HFF-Myc (cell line): ENCODE measurements at places on chromosomes 3 and 15.

- no peak for DNase-seq
Measured at GRCh38 chr15:63418811-63419210, 37.2 kb upstream of the CA12 start.

DNA sequence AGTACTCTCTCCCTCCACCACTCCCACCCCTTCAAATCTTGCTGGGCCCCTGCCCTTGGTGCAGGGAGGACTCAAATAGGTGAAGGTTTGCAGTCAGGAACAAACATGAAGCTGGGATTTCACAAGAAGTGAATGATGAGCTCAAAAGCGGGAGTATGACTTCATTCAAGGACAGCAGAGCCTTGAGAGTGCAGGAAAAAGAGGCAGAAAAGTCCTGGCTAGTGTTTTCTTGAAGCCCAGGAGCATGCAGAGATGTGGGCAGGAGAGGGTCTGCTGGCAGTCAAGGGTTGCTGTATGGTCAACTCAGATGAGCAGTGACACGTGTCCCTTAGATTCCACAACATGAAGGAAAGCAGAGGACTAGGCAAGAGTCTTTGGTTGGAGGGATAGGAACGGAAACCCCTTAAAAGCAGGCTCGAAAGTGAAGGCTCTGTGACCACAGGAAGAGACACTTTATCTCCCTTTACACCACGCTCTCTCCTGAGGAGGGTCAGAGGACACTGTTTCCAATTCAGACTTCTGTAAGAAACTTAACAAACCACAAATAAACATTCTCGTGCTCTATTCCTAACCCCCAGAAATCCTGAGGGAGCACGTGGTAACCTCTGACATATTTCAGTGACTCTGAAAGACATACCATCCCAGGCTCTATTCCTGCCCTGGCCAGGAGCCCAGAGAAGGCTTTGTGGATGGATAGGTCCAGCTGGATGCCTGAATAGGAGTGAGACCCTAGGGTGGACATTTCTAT lies 168.0 kb upstream of the NDN start:
- no peak for DNase-seq

GRCh38 chr3:149596134-149596770 lies 61.6 kb downstream of the WWTR1 start:
- DNase-seq, result no peak

- no peak for DNase-seq
Measured at GRCh38 chr3:100537646-100538338, 45.4 kb downstream of the TMEM45A start.

GRCh38 chr3:89375451-89375850 lies 268.0 kb downstream of the EPHA3 start:
- no peak for DNase-seq

GRCh38 chr15:82129149-82129692 lies 83.4 kb upstream of the MEX3B start:
- no peak for DNase-seq

- no peak for DNase-seq
Measured at GRCh38 chr3:169165196-169166158, 498.0 kb downstream of the MECOM start.

DNA sequence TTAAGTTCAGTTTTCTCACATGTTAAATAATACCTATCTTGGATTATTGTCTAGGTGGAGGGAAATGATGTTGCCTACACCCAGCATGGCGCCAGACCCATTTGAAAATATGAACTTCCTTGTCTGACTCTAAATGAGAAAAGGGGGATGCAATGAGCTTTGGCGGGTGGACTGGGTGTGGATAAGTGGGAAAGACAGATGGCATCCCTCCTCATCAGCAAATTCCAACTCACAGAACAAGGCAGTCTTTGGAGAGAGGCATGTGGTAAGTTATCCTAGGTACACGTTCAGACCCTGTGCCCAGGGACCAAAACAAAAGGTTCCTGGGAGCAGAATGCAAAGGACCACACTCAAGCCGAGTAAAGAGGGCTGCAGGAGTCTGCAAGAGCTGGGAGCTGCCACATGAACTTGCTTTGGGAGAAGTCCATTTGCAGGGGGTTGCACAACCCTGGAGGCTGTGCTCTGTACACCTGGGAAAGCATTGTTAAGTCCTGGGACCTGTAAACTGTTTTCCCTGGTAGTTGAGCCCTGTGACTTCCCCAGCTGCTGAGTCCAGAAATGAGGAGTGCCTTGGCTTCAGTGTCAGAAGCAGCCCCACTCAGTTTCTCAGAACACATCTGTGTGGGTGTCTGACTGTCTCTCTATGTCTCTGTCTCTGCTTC lies 102.3 kb upstream of the TPM1 start:
- no peak for DNase-seq

GRCh38 chr3:48196611-48197010 lies 8.4 kb upstream of the CDC25A start:
- DNase-seq, result no peak

- no peak for DNase-seq
Measured at GRCh38 chr3:171768281-171768900, 41.9 kb downstream of the PLD1 start.

- no peak for DNase-seq
Measured at GRCh38 chr3:89877230-89877629, 769.8 kb downstream of the EPHA3 start.

DNA sequence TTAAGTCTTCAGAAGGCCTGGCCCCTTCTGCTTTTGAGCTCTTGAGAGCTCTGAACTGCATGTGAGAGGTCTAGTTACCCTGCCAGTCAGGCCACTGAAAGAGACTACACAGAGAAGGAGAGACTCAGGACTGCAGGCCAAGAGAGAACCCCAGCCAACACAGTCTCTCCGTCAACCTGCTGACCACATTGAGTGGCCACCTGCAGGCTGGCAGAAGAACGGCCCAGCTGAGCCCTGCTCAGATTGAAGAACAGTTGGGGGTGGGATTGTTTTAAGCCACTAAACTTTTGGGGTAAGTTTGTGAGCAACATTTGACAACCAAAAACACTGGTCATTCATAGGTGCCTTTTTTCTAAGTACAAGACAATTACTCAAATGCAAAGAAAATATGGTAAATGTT lies 273.5 kb upstream of the CCDC54 start:
- no peak for DNase-seq

- no peak for DNase-seq
Measured at GRCh38 chr3:58218904-58219303, 8.1 kb upstream of the DNASE1L3 start.

DNA sequence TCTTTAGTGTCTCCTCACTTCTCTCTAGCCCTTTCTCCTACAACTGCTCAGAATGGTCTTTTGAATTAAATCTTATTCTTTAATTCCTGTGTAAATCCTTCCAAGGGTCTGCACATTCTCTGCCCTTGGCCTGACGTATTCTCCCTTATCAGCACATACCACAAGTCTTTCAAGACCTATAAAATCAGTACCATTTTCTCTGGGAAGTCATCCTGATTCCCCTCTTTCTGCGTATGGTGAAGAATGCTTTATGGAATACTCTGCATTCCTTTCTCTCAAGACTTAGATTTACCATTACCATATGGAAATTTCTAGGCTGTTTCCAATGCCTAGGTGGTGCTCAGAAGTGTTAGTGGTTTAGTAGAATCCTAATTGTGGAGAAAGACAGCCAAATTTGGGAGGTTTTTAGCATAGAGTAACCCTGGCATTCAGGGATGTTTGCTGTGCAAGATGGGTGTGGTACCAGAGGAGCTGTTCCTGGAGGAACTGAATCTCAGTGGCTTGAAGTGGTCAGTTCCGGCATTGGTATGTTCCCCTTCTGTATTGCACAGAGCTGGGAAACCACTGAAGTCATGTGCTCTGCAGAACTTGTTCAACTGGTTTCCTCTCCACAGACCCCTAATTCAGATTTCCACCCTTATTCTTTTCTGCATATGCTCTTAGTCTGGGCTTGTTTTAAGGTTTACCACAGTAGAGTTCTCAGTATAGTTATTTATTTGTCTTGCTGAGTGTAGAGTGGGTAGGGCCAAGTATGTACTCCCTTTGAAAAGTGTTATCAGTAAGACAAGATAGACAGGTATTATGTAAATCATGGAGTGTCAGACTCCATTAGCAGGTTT lies 24.5 kb downstream of the IQGAP1 start:
- peak; percentile 52 for DNase-seq

- no peak for DNase-seq
Measured at GRCh38 chr3:128824132-128824850, 55.1 kb upstream of the ACAD9 start.

DNA sequence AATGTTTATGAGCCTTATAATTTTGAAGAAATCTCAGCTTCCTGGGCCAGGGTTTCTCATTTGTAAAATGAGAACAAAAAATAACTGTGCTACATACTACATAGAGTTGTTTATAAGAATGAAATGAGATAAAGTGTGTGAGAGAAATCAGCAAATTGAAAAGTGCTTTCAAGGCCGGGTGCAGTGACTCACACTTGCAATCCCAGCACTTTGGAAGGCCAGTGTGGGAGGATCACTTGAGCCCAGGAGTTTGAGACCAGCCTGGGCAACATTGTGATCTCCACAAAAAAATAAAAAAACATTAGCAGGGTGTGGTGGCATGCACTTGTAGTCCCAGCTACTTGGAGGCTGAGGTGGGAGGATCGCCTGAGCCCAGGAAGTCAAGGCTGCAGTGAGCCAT lies 22.4 kb downstream of the FOXB1 start:
- no peak for DNase-seq

- no peak for DNase-seq
Measured at GRCh38 chr3:156577736-156578135, 22.8 kb upstream of the SSR3 start.

DNA sequence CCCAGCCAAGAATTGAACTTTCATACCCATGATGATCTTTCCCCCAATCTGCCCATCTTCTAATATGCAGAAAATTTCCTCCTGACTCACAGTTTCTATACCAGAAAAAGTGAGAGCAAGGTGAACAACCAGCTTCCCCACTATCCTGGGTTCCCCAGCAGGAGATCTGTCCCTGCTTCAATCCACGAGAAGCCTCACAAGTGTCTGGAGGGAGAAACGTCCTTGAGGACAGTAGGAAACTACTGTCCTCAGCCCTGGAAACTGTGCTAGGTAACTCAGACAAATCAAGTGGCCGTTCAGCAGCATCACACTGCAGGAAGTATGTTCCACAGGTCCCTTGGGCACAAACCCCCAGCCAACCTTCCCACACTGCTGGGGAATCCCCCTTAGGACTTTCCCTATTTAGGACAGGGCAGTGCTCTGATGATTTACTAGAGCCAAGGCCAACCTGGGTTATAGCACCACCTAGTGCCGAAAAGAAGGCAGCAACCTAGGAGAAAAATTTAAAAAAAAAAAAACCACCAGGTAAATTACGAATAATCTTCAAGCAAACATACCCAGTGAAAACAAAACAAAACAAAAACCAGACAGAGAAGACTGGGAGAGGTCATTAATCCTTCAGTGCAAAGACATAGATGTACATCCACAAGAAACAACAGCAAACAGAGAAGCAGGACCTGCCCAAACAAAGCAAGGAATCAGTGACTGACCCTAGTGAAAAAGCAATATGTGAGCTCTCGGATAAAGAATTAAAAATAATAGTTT lies 36.0 kb downstream of the MORC1 start:
- peak; percentile 2 for DNase-seq

GRCh38 chr15:87538327-87538834 lies 718.2 kb downstream of the NTRK3 start:
- DNase-seq, result no peak

GRCh38 chr15:93417156-93417555 lies 328.1 kb upstream of the RGMA start:
- no peak for DNase-seq

- DNase-seq, result no peak
Measured at GRCh38 chr3:152922554-152922953, 87.6 kb downstream of the P2RY1 start.

DNA sequence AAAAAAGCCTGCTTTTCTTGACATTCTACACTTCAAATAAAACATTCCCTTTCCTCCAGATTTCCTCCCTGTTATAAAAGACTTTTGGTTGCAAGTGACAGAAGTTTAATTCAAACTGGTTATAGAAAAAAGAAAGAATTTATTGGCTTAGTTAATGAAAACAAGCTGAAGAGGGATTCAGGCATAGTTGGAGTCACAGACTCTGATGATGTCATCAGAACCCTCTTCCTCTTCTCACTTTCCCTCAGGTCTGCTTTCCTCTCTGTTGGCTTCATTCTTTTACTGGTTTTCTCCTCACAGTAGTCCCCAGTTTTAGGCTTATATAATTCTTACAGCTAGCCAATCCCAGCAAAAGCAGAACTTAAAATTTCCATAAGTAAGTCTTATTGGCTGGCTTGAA lies 32.0 kb upstream of the MBNL1 start:
- peak; percentile 83 for DNase-seq

DNA sequence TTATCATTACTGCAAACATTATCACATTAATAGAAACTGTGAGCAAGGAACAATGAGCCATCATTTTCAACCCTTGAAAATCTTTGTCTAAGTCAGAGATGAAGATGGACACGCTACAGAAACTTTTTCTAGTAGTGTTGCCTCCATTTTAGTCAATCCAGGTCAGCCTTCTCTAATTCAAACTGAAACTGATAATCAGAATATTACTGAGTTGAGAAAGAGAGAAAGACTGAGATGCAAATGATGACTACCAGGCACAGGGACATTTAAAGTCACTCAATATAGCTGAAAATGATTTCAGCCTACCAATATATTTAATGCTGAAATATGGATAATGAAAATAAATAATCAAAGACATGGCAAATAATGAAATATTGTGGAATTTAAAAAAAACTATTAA lies 261.4 kb downstream of the GBE1 start:
- no peak for DNase-seq

- DNase-seq, result no peak
Measured at GRCh38 chr15:24676431-24676830, 856 bp downstream of the NPAP1 start.
